ENCODE measurements at places on chromosomes 12 and 14.

DNA sequence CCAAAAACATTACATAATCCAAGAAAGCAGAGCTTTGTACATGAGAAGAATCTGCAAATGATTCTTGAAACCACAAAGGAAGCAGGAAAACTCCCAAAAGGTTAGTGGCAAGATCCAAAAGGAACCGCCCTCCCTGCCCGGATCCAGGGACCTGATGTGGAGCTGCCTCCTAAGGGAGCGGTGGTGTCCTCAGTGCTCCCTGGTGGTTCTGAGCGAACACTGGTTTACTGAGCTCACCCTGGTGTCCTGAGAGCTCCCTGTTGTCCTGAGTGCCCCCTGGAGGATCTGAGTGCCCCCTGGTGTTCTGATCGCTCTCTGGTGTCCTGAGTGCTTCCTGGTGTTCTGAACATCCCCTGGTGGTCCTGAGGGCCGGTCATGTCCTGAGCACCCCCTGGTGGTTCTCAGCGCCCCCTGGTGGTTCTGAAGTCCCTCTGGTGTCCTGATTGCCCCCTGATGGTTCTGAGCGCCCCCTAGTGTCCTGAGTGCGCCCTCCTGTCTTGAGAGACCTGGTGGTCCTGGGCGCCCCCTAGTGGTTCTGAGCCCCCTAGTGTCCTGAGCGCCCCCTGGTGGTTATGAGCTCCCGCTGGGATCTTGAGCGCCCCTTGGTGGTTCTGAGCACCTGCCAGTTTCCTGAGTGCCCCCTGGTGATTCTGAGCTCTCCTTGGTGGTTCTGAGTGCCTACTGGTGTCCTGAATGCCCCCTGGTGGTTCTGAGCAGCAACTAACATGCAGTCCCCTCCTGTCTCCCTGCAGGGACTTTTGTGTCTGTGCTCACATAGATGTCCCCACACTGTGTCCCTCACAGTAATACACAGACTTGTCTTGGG, 891.1 kb downstream of the TMEM121 start:
- DNase-seq: peak; percentile 100

GRCh38 chr14:90828642-90829487, 12.6 kb upstream of the TTC7B start:
- peak; percentile 60 for DNase-seq

DNA sequence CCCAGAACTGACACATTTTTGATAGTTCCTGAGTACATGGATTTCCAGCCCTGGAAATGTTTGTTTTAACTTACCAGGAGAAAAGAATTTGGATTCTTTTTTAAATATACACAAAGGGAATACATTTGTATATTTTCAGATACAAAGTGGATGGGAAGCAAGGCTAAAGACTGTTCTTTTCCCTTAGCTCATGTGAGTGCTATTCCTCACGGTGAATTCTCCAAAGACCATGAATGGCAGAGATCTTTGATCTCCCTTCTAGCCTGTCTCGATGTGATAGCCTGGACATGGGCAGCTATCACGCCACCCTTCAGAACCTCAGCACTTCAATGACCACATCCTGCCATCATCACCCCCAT, 91.3 kb downstream of the DPF3 start:
- no peak for DNase-seq

- DNase-seq: no peak
Measured at GRCh38 chr12:29133680-29134079, 15.4 kb upstream of the FAR2 start.

GRCh38 chr14:104957146-104958113, 20.7 kb downstream of the AHNAK2 start:
- no peak for DNase-seq

DNA sequence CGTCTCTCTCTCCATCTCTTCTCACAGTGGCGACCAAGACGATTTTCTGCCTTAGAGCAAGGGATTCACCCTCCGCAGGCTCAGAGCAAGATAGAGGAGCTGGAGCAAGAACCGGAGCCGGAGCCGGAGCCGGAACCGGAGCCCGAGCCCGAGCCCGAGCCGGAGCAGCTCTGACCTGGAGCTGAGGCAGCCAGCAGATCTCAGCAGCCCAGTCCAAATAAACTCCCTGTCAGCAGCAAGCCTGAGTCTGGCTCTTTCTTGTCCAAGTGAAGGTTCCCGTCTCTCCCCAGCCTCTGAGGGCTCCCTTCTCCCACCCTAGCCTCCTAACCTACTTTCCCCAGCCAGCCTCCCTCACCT, 5.9 kb downstream of the LAG3 start:
- no peak for DNase-seq

- no peak for DNase-seq
Measured at GRCh38 chr12:92463171-92463570, 239.6 kb upstream of the PLEKHG7 start.

GRCh38 chr14:24398293-24398652, 530 bp upstream of the NYNRIN start:
- no peak for DNase-seq

DNA sequence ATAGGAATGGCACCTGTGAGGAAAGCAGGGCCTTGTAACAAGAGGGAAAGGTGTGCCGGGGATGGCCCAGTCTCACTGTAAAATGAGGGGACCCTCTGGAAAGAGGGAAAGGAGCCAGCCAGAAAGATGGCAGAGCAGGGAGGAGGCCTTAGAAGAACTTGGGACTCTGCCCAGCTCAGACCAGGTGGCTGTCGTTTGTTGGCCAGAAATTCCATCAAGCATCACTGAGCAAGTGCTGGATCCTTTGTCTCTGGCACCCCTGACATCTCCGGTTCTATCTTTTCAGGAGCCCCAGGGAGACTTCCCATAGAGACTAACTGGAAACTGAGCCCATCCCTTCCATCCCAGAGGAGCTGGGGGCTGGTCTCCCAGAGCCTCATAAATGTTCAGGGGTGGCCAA, 43.3 kb downstream of the DEGS2 start:
- DNase-seq: no peak

GRCh38 chr14:71103662-71104484, 196.6 kb downstream of the PCNX1 start:
- no peak for DNase-seq

DNA sequence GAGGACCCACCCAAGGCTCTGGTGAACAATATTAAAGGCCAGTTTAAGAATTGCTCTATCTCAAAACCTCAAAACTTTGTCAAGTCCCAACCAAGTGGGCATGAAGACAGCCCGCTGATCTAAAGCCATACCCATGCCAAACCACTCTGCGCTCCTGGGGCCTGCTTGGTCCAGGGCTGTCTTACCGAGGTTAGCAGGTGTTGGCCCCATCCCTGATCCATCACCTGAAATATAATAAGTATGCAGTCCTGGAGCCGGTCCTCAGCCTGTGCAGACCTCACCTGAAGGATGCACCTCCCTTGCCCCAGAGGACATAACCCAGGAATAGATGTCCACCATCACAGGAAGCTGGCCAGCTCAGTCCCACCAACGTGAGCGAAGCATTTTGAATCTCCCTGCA, 198.3 kb upstream of the FKBP4 start:
- DNase-seq: no peak

- no peak for DNase-seq
Measured at GRCh38 chr12:73445658-73446324, 1091.8 kb upstream of the ATXN7L3B start.

DNA sequence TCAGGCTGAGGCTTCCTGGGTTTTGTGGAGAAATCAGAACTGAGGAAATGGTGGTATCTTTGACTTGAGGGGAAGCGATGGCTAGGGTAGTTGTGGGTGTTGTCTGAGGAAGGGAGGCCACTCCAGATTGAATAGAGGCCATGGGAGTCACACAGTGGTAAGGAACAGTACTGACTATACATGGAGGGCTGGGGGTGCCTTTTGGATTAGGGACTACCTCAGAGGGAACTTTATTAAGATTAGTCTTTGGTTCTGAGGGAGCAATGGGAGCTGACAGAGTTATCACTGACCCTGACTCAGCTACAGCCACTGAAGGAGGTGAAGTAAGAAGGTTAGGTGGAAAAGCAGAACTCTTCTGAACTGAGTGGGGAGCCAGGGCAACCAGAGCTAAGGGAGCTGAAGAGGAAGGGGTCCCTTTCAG, 4.4 kb downstream of the NACA start:
- no peak for DNase-seq

- DNase-seq: no peak
Measured at GRCh38 chr12:116426391-116427136, 132.6 kb upstream of the MAP1LC3B2 start.

DNA sequence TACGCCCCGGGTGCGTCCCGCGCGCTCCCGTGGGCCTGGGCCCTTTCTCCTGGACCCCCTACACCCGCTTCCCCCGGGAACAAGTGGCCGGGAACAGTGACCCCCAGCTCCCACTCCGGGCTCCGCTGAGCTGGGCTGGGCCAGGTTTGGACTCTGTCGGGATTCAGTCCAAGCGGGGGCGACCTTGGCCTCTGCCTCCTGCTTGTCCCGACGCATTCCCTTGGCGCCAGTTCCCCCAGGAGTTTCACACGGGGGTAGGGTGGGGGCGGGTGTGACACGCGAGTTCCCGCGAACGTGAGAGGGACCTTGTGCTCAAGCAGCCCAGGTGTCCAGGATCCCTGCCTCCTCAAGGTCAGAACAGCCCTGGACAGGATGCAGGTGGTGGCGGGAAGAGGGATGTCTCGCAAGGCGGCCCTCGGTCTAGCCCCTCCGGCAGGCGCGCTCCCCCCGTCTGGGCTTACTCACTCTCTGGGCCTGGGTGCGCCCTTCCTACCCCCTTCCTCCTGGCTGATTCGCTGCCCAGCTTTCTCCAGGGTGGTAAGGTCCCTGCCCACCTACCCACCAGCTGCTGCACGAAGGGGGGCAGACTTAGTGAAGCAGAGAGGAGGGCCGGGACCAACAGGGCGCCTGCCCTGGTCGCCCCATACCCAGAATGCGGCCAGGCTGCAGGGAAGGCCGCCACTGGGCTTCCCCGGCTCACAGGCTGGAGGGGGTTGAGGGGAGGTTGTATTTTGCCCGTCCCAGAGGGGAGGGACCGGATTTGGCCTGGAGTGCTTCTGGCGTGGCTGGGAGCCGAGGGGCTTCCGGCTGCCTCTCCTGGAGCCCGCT, 862 bp downstream of the CRIP2 start:
- no peak for DNase-seq

DNA sequence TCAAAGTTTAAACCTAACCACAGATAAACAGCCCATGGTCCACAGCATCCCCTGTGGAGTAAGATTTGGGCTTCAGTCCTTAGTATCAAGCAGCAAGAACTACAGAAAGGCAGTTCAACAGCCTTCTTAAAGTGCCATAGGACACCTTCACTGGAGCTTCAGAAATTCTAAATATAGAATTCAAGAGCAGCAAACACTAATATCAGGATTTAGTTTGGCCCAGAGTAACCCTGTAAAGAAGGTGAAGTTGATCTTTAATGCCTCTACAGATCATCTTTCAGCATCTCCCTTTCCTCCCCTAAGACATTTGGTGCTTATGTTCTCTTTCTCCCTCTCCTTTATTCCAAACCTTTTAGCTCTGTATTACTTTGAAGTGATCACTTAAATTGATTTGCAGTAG, 59.5 kb upstream of the ARHGAP5 start:
- DNase-seq: no peak

DNA sequence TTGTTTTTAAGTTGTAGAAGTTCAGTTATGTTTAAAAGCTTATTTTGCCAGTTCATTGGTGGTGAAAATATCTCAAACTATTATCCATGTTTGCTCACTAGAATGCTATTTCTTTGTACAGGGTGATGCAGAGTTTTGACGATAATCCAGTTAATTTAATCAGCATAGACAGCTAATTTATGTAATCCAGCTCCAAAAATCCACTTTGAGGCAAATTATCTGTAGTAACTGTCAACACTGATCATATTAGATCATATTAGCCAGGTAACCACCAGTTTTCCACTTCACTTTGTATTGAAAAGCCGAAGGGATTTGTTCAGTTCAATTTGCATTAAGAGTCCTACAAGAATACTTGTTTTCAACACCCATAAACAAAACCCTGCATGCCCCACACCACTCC, 378.6 kb downstream of the PDZRN4 start:
- no peak for DNase-seq

DNA sequence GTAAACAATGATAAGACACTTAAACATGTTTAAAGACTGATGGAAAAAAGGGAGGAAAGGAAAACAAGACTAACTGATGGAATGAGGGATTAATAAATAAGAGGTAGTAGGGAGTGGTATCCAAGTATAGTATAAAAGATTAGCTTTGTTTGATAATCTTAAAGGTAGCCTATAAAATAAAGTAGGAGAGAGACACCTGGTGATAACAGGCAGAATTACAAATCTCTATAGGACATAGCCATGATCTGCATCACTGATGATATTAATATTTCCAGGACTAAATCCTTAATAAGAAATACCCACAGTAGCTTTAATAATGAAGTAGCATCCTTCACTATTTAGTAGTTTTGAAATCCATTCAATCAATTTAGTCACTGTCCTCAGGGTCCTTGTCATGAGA, 30.4 kb downstream of the DLGAP5 start:
- no peak for DNase-seq

GRCh38 chr14:51211149-51211548, 28.9 kb upstream of the TMX1 start:
- no peak for DNase-seq

GRCh38 chr14:76922584-76922983, 96.4 kb downstream of the LRRC74A start:
- DNase-seq: no peak

GRCh38 chr12:28202374-28203130, 12.3 kb downstream of the CCDC91 start:
- no peak for DNase-seq

- DNase-seq: peak; percentile 58
Measured at GRCh38 chr12:108689314-108690190, 41.8 kb downstream of the CORO1C start.

DNA sequence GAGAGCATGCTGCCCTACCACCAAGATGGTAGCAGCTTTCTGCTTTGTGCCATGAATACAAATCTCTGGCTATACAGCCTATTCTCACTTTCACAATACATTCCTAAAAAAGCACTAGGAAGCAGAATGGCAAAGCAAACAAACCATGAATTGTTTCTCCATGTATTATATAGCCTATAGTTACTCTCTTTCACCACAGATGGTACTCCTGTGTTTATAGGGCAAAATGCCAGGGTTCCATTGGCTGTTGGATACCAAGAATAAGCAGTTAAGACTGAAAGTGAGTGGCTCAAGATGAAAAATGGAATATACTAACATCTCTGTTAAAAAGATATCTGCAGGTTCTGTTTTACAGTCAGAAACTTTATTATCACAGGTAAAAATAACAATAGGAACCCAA, 11.1 kb downstream of the ARF3 start:
- no peak for DNase-seq

- DNase-seq: no peak
Measured at GRCh38 chr12:25518512-25518911, 34.6 kb downstream of the LMNTD1 start.

GRCh38 chr12:7375145-7375543, 68.8 kb downstream of the CD163L1 start:
- no peak for DNase-seq

- DNase-seq: no peak
Measured at GRCh38 chr14:75267141-75267721, 11.4 kb upstream of the FOS start.

GRCh38 chr14:99320621-99321235, 48.7 kb upstream of the BCL11B start:
- DNase-seq: no peak

DNA sequence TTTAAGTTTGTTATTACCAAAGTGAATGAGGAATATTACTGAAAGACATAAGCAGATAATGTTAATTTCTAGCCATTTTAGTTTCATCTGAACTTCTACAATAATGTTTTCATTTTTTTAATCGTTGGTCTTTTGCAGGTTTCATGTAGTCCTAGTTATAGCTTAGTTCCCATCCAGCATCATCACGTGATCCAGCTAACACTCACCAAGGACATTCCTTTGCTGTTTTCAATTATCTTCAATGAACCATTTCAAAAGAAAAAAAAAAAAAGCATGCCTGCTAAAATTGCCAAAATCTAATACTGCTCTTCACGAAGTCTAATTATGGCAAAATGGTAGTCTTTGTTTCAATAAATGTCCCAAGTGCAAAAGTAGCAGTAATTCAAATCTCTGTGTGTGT, 187.7 kb upstream of the ATXN7L3B start:
- DNase-seq: no peak

All from activated naive CD4-positive, alpha-beta T cell treated with anti-CD3 and anti-CD28 coated beads, Interleukin-2, amount 50 U/mL, for 72 hours (primary cell).